Stimulated activated CD8-positive, alpha-beta memory T cell treated with anti-CD3 and anti-CD28 coated beads, Interleukin-15, amount 100 ng/mL, for 48 hours (primary cell): ENCODE measurements at places on chromosomes 7 and 10.

DNA sequence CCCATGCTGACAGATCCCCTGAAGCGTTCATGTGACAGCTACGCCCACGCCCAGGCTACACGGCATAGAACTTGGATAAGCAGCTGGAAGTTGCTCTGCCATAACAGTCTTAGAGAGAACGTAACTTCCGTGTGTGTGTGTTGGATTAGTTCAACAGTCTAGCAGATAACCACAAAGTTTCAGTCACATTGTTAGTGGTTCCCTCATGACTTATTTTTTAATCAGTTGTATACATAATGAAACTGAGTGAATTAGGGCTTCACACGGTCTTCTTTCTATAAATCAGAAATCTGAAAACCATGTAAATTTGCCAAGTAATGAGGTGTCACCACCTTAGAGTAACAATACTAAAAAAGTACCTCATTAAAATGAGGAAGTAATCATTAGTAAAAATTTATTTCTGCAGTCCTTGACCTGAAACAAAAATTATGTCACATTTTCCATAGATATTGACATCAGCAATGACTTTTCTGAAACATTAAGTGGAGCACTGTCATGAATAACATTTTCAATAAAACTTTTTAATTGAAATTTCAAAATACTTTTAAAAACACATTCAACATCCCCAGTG lies 21.7 kb upstream of the MACC1 start:
- no peak for DNase-seq

GRCh38 chr7:73668103-73668885 lies 663 bp downstream of the VPS37D start:
- DNase-seq, result no peak

GRCh38 chr10:422241-422640 lies 267.2 kb downstream of the DIP2C start:
- DNase-seq, result no peak

DNA sequence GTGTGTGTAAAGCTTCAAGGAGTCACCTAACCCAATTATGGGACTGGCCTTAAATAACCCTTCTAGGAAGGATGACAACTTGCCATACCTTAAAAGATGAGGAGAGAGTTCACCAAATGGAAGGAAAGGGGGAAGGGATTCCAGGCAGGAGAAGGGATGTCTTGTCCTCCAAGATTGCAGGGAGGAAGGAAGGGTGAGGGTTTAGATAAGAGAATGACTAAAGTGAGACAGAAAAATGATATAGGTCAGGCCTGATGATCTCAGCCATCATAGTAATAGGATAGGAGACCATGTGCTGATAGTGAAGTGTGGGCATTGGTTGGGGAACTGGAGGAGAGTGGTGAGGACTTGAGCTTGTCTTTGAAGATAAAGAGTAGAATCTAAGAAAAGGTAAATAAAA lies 7.7 kb upstream of the TMEM26 start:
- DNase-seq, result no peak

GRCh38 chr10:88064608-88065382 lies 201.4 kb downstream of the PTEN start:
- DNase-seq, result peak; percentile 10

DNA sequence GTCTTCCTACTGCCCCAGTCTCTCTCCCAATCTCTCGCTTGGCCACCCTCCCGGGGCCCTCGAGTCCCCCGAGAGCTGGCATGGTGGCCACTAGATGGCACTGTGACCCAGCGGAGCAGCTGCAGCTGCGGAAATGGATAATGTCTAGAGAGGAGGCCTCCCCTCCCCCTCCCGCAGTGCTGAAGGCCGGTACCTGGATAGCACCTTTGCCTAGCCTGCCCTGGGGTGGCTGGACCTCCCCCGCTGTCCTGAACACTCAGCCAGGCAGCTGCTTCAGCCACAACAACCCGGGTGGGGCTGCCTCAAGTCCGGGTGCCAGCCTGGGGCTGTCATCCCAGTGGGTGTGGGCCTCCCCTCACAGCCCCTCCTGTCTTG lies 65.2 kb downstream of the GOLGA7B start:
- peak; percentile 63 for DNase-seq
